ENCODE measurements at places on chromosomes 1 and 21. TPM values are rescaled to one million over a fixed set of nuclear protein-coding genes. Genes with fewer than 3 reads are reported as not detected.

Gene TLR5
- total RNA-seq = 0.56 TPM

Gene SLAMF7
- total RNA-seq = 35.9 TPM

Gene MCOLN2
- 32.9 TPM for total RNA-seq

Gene ASPM
- 47.8 TPM for total RNA-seq

Gene MX2
- 40.4 TPM for total RNA-seq

Gene UMODL1
- not detected for total RNA-seq

Gene SPRR2E
- not detected for total RNA-seq

Gene LDLRAD1
- not detected for total RNA-seq

Gene CD1B
- not detected for total RNA-seq

Gene MPZ
- 5.3 TPM for total RNA-seq

Gene FMO4
- 1.4 TPM for total RNA-seq

Gene PTTG1IP
- 44.3 TPM for total RNA-seq

Gene EXTL2
- 5.0 TPM for total RNA-seq

Gene C1QTNF12
- 1.1 TPM for total RNA-seq

Gene AIM2
- 67.6 TPM for total RNA-seq

Gene MRPL37
- total RNA-seq = 177 TPM

Gene HDGF
- 312 TPM for total RNA-seq
